ENCODE measurements at places on chromosomes 12 and 14.

GRCh38 chr12:72790273-72790672, 518.1 kb downstream of the TRHDE start:
- DNase-seq = no peak

DNA sequence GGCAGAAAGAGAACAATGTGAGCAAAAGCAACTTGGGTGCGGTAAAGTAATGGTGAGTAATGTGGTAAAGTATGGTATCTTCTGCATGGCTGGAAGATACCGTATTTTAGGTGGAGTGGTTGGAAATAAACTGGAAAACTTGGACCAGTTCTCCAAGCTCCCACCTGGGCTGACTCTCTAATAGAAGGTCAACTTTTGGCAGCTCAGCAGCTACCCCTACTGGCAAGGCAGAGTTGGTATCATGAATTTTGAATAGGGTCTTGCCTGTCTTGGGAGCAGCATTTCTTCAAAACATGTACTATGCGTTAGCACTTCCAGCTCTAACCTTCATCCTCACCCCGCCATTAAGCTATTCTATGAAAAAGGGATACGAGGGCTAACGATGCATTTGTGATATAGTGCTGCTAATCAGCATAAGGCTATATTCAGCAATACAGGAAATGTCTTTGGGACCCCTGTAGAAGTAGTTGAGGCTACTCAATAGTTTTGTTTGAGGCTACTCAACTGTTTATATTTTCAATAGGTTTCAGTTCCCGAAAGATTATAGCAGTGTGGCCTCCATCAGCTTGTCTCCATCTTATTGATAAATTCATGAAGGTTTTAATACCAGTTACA, 276.3 kb upstream of the FAR2 start:
- no peak for DNase-seq

GRCh38 chr12:24565300-24565699, 383.6 kb downstream of the BCAT1 start:
- DNase-seq = no peak

- DNase-seq = peak; percentile 28
Measured at GRCh38 chr14:49999146-49999761, 106.4 kb downstream of the ARF6 start.

DNA sequence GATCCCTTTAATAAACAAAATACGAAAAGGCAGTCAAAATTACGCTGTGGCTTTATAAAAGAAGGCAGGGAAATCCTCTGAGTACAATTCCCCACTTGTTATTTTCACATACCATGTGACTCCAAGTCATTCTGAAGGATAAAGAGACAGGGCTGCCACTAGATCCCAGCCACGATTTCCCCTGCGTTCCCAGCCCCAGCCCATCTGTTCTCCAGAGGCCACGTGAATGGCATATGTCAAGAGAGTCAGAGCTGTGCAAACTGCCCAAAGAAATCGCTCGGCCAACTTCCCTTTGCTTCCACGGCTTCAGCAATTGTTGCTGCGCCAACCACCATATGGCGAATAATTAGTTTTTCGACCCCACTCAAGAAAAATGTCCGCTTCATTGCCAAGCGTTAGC, 161.3 kb downstream of the C12orf42 start:
- DNase-seq = no peak

DNA sequence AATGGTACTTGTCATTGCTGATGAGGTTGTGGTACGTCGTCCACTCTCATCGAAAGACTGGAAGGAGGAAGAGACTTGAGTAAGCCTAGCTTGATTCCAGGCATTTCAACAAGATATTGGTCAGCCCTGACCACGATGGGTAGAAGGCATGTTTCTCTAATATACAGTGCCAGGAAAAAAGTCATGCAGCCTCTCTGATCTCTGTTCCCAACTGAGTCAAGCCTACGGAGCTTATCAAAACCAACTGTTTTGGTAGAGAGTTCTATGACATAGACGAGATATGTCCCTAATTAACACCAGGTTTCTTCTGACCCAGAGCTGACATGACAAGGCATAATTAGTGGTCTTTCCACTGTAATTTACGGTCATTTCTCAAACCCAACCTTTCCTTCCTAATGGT, 58.5 kb downstream of the NIN start:
- DNase-seq = no peak

DNA sequence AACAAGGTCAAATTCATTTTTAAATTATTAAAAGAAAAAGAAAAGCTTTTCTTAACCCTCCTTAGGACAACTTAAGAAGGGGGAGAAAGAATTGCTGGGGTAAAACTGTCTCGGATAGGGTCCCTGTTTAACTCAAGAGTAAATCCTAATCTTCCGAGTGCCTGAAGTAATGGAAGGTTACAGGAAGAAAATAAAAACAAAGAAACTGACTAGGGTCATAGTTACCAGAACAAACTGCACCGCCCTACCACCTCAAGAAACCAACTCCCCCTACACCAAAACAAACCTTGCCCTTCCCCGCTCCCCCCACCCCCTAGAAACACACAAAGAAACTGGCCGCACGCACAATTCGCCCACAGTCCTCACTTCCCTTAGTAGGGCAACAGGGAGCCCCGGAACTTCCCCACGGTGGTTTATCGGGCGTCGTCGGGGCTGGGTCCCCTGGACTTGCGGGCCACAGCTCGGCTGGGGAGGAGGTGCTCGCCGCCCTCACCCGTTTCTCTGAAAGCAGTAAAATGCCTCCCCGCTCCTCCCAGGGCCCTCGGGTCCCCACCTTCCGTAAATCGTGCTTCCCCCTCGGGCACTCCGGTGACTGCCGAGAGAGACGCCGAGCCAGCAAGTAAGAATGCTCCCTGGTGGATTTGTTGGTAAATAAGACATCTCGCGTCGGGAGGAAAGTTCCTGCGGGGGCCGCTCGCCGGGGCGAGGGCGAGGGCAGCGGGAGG, 2.4 kb downstream of the SINHCAF start:
- DNase-seq = peak; percentile 20

GRCh38 chr14:51491776-51492175, 159.9 kb upstream of the FRMD6 start:
- DNase-seq = no peak

DNA sequence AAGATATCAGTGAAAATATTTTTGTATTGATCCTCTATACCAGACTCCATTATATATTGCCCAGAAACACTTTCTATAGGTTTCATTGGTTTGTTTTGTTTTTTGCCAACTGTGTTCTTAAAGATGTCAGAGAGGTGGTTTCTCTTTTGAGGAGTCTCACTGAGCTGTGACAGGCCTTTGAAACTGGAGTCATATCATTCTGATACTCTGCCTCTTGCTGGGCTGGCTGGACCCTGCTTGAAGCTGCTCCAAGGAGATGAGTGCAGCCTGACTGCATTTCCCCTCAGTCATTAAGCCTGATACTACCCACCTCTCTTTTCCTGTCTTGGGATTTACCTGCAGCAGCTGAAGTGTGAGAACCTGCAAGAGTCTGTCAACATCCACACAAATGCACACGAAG, 16.4 kb upstream of the TAS2R30 start:
- DNase-seq = no peak

- no peak for DNase-seq
Measured at GRCh38 chr12:90211017-90211416, 502.4 kb upstream of the ATP2B1 start.

- no peak for DNase-seq
Measured at GRCh38 chr14:104040539-104040938, 45.0 kb upstream of the ASPG start.

GRCh38 chr14:104576232-104576969, 3.2 kb upstream of the C14orf180 start:
- DNase-seq = no peak

DNA sequence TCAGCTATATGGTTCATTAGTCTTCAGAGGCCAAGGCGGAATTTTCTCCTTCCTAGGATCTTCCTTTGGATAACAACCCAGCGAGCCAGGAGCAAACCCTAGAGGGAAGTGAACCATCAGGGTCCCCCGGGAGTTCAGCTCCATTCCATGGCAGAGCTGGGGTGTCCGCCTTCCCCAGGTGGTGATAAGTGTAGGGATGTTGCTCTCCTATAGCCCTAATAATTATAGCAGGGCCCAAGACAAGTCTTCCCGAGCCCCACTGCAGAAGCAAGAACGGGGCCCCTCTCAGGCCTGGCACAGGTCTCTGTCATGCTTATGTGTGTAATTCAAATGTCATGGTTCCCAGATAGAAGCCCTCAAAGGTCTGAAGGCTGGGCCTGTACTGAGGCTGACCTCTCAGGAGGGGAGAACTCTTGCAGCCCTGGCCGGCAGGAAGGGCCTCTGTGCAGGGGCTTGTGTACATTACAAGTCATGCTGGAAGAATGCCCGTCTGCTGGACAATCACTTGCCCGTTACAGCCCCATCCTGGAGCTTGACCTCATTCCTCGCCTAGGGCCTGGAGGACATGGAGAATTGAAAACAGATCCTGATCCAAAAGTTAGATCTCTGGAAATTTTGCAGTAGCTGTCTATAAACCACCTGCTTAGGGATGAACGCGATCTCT, 17.3 kb downstream of the LRTM2 start:
- DNase-seq = no peak

DNA sequence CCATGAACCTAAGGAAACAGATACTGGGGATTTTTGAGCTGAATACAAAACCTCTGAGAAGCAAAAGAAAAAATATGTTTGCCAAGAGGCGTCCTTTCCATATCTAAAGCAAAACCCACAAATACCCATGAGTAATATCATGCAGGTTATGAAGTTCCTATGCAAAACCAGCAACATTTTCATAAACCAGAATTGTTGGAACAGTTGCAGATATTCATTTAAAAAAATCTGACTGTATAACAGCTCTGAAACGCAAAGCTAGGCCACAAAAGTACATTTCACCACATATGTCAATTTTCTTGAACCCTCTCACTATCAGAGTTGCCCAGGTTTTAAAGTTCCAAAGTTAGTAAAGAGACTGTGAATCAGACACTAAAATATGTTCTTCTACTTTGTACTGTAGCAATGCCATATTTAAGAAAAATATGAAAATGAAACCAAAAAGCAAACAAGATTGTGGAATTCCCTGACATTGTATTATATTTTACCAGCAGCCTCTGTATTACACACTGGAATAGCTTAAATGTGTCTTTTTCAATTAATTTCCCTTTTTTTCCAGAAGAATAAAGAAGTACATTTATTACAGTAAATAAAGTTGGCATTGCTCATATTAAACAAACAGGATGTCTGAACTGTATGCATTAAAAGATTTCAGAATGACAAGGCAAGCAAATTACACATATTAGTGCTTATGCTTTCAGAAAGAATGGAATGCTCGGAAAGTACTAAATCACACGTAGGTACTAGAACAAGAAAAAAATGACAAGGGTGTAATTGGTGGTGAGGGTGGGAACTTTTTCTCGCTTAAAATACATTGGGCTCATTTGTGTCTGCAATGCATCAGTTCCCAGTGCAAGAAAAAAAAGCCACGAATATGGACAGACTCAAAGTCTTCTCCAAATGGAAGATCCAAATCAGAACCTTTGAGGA, 33.6 kb upstream of the HIF1A start:
- DNase-seq = no peak

DNA sequence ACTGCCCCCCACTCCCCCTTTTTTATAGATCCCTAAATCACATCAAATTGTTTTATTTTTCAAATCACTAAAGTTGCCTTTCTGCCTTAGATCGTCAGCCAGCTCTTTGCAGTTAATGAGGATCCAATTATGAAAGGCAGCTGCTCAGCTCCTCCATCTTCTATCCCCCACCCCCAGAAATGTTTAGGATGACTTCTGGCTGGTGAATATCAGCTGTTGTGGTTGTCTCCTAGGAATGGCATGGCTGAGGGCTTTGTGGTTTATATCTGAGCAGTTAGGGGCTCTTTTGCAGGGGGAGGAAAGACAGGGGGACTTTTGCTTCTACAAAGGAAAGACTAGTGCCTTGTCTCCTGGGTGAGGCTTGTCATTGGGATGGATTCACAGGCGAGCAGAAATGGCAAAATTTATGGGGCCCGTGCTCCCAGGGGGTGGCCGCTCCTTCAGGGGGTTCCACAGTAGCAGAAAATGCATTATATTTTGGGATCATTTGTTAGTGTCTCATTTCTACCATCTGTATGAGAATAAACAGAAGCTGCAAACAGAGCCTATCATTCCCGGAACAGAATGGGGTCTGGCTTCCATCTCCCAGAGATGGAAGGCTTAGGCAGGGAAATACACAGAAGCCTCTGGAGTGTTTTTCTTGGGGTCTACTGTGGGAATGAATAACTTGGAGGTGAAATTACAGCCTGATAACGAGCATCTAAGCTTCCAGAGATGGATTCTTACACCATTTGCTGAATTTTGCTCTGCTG, 6.5 kb downstream of the JDP2 start:
- DNase-seq = no peak

Measured in stimulated activated CD4-positive, alpha-beta T cell treated with anti-CD3 and anti-CD28 coated beads, Interleukin-1b, Interleukin-23, amount 100 ng/mL, for 4 hours (primary cell).